ENCODE measurements at places on chromosomes 16 and 17.

DNA sequence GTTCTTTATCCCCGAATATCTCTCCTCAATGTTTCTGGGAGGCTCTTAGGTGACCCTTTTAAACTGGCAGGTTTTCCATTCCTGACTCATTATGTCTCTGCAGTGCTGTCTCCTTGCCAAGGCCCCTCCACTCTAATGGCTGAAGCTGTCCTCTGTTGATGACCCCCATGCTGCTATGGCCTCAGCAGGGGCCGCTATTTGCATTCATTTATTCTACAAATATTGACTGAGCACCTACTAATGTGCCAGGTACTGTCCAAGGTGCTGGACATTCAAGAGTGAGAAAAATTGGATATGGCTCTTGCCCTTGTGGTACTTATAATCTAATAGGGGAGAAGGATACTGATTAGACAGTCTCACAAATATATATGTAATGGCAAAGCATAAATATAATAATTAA is 55.4 kb downstream of the GP2 start:
- DNase-seq: no peak

DNA sequence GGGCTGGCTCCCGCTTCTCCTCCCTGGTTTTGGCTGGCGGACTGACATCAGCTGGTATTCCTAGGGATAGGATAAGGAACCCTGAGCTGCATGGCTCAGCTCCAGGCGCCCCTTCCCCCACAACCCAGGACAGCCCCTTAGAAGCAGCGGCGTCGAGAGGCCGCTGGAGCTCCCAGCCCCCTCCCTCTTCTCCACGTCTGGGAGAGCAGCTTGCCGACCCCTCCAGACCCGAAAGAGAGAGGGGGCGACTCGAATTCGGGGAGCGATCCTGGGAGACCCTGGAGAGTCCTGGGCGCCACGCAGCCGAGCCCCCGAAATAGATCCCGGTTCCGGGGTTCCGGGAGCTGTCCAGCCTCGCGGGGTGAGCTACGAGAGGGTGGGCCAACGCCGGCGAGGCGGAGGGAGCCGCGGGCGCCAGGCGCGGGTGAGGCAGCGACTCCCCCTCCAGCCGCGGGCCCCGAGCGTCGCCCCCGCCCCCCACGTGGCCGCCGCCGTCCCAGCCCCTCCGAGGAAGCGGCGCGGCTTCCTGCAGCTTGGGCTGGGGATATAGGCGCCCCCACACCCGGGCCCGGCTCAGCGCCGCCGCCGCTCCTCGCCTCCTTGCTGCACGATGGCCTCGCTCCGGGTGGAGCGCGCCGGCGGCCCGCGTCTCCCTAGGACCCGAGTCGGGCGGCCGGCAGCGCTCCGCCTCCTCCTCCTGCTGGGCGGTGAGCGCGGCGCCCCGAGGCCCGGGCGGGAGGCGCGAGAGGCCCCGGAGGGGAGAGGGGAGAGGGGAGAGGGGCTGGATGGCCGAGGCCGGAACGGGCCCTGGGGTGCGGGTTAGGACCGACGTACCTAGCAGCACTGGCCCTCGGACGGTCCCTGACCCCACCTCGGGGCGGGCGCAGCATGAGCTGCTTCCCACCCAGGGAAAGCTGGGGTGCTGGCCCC is at the start of gene RAMP2:
TSS of gene RAMP2 (plus strand) at position 576 of the 930 bp plus-strand sequence. CDS start at position 611, 35 bp downstream.
- no peak for DNase-seq

DNA sequence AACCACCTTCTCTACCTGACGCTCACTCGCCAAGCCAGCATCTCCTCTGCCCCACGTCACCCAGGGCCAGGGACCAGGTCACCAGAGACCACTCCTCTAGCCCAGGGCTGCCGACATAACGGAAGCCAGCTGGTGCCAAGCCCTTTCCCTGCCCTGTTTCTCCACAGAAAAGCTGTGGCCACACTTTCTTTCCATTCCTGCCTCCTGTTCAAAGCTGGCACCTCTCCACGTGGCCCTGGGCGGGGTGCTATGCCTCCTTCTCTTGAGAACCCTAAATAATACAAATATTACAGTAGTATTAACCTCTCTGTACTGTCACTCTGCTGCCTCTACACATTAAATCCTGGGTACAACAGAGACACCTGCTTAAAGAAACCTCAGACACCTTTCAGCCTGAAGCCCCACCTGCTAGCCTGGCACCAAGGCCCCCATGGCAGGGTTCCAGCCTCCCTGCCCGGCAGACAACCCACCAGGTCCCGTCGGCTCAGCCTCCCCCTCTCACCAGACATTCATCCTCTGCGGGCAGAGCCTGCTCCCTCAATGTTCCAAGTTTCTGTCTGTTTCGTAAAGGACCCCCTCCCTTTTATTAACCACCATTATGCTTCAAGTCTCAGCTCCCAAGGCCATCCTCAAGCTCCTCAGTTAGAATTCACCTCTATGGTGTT is 62.3 kb downstream of the TIMM22 start:
- DNase-seq: no peak

GRCh38 chr17:50045154-50045553 is 10.8 kb upstream of the ITGA3 start:
- DNase-seq: no peak

GRCh38 chr17:20920815-20921199 is 122.0 kb downstream of the USP22 start:
- DNase-seq: no peak

DNA sequence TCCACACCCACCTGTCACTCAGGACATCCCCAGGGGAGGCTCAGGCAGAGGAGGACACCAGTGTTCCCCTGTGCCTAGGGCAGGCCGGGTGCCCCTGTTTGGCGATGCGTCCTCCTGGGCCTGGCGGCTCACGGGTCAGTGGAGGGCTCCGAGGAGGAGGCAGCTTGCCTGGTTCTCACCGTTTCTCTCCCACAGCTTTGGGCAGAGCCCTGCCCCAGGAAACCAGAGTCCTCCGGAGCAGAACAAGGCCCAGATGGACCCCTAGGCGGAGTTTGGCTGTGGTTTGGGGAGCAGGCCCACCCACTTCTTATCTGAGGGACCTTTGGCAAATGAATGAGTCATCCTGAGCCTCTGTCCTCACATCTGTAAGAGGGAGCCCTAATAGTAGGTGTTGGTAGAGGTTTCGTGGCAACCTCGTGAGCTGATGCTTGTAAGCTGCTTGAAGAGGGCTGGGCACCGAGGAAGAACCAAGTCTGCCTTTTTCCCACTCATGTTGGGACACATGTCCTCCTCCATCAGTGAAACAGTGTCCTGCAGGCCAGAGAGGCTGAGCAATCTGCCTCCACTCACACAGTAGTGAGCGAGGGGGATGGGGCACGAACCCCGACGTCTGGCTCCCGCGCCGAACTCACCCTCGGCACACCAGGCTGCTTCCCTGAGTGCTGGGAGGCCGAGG is 247.0 kb upstream of the CIBAR2 start:
- no peak for DNase-seq

DNA sequence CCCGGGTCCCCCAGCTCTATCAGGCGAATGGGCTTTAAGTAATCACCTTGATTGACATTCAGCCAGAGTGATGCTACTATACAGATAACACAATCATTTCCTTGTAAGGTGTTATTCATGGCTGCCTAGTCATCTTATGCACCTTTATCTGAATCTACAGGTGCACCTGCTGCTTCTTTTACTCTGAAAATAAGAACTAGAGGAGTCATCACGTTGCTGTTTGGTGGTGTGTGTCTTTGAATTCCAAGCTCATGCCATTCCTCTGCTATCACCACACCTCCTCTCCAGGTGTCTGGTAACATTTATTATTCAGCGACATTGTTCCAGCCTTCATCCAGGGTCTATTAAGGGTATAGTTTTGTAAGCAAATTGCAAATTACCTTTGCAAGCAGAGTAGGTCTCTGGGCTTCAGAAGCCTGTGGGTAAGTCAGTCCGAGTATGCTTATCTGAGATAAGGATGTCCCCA is 51.9 kb downstream of the NOS2 start:
- DNase-seq: no peak

- DNase-seq: no peak
These were observed 42.8 kb upstream of the GSE1 start for GRCh38 chr16:85570213-85570734.

DNA sequence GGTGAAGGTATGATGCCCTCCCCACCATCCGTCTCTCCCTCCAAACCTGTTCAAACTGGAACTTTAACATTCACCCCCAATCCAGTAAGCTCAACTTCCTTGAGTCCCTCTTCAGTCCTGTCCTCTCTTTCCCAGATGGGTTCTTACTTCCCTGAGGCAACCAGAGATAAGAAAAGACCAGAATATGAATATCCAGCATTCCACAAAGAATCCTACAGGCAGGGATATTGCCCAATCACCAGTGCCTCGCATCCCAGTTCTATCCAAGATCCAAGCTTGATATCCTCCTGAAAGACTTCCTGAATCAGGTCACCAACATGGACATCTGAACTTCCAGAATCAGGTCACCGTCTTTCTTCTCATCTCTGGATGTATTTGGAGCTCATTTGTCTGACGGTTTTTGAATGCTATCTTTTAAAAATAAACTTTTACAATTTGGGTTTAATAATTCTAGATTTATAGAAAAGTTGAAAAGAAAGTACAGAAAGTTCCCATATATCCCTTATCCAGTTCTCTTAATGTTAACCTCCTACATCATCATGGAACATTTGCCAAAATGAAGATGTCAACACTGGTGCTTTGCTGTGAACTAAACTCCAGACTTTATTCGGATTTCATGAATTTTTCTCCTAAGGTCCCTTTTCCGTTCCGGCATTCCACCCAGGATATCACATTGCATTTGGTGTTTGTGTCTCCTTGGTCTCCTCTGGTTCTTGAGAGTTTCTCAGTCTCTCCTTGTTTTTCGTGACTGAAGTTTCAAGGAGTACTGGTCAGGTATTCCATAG is 13.7 kb upstream of the COL1A1 start:
- DNase-seq: no peak

GRCh38 chr16:75279305-75279704 is 27.9 kb upstream of the BCAR1 start:
- DNase-seq: no peak

DNA sequence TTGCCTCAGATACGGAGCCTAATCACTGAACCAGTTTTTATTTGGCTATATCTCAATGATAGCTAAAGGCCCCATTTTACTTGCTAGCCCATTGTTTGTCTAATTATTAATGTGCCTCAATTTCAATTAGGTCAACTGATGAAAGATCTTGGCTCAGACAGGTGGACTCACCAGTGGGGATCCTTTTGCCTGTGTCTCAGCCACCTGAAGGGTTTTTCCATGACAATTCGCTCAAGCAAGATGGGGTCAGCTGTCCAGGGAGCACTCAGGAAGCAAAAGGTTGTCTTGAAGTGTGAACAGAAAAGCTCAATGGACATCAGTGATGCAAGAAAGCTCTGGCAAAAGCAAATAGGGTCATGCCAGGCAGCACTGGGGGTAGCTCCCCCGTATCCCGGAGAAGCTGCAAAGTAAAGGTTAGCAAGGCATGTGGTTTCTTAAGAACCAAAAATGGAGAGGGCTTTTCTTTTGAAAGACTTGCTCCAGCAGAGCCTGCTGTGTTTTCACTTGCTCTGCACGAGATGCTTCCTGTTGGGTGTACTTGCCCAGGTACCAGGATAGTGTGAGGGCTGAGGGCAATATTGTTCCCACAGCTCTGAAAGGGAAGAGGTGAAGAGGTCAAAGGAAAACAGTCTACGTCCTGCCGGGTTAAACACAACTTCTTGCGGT is 541.2 kb upstream of the CDH5 start:
- DNase-seq: no peak

GRCh38 chr16:13076878-13077277 is 175.5 kb downstream of the SHISA9 start:
- no peak for DNase-seq

DNA sequence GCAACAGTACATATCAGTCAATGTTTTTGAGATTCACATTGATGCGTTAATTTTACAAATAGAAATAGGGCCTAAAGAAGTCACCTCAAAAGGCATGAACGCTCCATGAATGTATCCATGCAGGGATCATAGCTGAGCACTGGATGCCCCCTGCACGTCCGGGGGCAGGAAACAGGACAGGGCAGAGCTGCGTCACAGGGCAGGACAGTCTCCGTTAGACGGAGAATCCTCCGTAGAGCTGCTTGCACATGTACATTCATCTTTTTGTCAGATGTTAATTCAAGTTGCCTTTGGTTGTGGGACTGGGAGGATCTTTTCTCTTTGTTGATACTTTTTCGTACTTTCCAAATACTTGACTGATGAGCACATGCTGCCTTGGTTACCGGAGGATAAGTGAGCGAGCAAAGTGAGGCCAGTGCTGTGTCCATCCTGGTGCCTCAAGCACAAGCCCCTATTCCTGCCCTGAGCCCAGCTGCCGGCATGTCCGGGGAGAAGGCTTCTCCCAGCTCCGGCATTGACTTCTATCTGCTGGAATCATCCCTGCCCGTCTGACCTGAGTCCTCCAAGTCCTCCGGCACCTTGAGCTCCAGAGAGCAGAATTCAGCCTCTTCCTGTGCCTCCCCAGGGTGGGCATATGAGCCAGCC is 15.0 kb downstream of the GAA start:
- DNase-seq: no peak

DNA sequence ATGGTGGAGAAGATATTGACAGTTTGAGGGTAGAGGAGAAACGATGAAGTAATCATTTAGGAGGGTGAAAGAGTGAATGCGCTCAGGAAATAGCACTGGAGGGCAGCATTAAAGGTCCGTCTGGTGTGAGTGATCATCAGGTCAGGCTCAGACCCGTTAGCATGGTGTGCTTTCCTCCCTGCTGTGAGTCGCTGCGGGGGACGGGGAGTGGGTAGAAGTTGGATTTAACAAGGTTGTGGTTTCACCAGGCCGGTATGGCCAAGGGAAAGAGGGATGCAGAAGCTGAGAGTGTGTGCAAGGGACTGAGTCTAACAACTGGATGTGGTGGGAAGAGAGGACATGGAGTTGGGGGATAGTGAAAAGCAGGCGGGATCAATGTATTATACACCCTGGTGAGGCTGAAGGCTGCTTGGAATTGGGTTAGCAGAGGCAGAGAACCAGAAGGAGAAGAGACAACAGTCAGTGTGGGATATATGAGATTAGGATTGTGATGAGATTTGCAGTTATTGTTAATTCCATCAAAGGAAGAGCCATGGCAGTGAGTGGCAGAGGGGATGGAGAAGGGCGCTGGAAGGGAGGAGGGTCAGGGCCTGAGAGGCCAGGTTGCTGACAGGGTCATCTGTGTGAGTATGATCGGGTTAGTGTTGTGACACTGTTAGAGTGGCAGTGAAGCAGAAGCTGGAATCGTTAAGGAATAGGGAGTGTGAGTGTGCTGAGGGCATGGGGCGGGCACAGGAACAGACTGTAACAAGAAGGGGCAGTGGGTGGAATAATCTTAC is 59.0 kb upstream of the TBX2 start:
- DNase-seq: no peak

- no peak for DNase-seq
These were observed 1.5 kb downstream of the TNRC6C start for GRCh38 chr17:77959926-77960521.

DNA sequence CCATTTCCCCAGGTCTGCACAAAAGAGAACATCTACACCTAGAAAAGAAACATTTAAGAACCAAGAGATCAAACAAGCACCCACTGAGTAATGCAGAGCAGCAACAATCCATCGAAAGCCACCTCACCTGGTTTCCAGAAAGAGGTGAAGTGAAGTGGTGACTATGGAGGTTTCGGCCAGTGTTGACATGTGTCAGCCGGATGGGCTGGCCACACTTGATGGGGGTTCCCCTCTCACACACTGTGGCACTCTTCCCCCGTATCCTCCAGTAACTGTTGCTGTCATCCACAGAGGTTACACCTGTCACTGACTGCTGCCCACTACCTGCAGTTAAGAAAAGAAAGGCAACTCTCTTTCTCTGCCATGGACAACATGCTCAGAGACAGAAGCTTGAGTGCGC is 6.5 kb downstream of the SDF2 start:
- DNase-seq: no peak

All from colonic mucosa (tissue), 4 donors.